ENCODE measurements at places on chromosomes 5 and 9.

DNA sequence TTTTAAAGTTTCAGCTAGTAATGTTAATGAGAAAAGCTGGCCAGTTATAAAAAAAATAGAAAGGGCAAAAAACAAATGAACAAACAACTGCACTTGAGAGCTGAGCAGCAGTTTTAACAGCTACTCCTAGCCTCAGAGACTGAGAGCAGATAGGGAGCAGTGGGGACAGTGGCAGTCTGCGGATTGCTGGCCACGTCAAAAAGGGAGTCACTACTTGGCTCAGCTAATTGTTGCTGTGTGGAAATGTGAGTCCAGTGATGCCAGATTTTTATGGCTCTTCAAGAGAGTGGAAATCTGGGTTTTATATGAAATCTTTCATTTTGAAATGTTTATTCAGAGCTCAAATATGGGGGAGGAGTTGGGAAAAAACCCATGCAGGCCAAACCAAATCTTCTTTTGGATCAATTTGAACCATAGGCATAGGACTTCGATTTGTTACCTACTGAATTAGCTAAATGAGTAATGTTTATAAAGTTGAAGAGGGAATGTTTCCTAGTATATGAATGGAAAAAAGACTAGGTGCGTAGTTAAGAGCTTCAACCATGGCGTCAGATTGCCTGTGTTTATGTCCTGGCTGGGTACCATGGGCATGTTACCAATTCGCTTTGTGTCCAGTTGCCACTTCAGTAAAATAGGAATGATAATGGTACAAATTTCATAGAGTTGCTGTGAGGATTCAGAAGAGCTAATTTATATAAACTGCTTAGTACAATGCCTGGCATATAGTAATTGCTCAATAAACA, 102.1 kb downstream of the PAM start:
- H3K27ac ChIP-seq: no peak overlapping the region

DNA sequence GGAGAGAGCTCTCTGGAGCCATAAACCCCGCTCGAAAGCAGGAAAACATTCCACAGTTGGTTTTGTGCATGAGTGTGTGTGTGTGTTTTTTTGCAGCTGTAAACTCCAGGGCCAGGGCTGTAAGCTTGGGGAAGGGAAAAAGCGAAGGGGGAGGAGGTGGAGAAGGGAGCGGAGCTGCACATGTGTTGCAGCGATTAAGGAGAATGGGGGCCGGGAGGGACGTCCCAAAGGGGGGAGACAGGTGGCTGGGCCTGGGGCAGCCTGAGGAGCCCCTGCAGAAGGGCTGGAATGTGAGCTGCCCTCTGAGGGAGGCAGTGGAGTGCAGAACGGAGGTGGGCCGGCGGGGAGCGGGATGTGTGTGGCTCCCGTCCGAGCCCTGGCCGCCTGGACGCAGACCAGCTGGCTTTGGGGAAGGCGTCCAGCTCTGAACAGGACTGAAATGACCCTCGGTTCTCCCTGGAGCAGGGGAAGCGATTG, 2.7 kb upstream of the MYMK start:
- DNase-seq: no peak
- H3K27me3 ChIP-seq: no peaks in the 10 kb centered on the region
- H3K27ac ChIP-seq: no peak overlapping the region
- H3K4me3 ChIP-seq: no peak overlapping the region
- peaks cover 4% of the 10 kb centered on the region for H3K4me1 ChIP-seq

- H3K4me3 ChIP-seq: no peak overlapping the region
- no peaks in the 10 kb centered on the region for H3K27me3 ChIP-seq
- no peak overlapping the region for H3K27ac ChIP-seq
- H3K4me1 ChIP-seq: peaks cover 7% of the 10 kb centered on the region
- no peak for DNase-seq
- no peaks in the 10 kb centered on the region for H3K36me3 ChIP-seq
Measured at GRCh38 chr5:74838262-74838661, 27.9 kb downstream of the FAM169A start.

GRCh38 chr5:1480217-1480616, 35.0 kb upstream of the SLC6A3 start:
- H3K36me3 ChIP-seq: peaks cover 3% of the 10 kb centered on the region
- no peak overlapping the region for H3K27ac ChIP-seq
- DNase-seq: no peak
- no peaks in the 10 kb centered on the region for H3K27me3 ChIP-seq
- H3K4me3 ChIP-seq: no peak overlapping the region

Measured in activated T-cell treated with anti-CD3 and anti-CD28 coated beads, Interleukin-2, amount 50 U/mL, for 72 hours (primary cell).